ENCODE measurements at places on chromosomes 16 and 17.

- no peak for DNase-seq
These were observed 64.2 kb upstream of the ZNF469 start for GRCh38 chr16:88318521-88318920.

DNA sequence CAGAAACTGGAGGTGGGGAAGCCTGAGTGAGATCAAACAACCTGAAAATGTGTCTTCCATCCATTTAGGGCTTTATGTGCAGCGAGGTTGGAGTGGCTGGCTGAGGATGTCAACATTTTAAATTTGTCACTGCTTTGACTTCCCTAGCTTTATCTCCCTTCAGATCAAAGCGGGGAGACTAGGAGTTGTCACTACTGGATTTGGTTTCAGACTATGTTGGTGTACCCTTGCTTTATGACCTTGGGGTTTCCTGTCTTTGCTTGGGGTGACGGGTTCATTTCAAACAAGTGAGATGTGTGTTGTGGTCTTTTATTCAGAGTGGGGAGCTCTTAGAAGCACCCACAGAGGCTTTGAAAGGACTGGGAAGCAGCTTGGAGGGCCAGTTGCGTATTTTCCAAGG is 25.6 kb downstream of the MSI2 start:
- DNase-seq, result no peak

DNA sequence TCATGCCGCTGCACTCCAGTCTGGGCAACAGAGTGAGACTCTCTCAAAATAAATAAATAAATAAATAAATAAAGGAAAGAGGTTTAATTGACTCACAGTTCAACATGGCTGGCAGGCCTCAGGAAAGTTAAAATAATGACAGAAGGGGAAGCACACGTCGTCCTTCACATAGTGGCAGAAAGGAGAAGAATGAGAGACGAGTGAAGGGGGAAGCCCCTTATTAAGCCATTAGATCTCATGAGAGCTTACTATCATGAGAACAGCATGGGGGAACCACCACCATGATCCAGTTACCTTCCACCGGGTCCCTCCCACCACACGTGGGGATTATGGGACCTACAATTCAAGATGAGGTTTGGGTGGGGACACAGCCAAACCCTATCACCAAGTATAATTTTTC is 54.5 kb downstream of the PAFAH1B1 start:
- no peak for DNase-seq

DNA sequence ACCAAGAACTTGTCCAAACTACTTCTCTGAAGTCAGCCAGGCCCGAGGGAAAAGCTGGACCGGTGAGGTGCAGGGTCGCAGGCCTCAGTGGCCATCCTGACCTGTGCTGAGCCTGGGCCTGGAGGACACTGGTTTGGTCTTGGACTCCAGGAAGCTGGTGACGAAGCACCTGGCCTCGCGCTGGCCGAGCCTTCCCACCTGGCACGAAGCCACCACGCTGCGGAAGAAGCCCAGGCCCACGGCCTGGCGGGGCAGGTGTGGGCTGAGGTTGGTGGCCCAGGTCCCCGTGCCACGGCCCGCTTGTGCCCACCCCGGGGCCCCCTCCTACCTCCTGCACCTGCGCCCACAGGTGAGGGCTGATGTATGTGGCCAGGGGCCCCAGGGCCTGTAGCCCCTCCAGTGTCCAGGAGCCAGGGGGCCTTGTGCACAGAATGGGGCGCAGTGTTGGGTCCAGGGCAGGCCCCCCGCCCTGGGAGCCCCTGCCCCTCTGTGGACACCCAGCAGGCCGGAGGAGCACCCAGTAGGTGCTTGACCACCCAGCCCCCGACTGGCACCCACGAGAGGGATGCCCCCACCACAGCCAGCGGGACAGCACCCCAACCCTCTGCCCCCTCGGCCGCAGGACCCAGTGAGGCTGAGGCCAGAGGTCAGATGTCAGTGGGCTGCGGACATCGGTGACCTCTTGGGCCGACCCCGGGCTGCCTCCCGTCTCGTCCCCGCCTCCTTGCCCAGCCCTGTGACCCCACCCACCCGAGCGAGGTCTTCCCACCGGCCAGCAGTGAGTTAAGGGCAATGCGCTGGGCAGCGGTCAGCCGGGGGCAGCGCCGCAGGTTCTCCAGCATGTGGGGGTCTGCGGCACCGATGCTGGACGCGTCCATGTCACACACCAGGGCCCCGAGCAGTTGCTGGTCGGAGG is 13.8 kb downstream of the MSLN start:
- no peak for DNase-seq

DNA sequence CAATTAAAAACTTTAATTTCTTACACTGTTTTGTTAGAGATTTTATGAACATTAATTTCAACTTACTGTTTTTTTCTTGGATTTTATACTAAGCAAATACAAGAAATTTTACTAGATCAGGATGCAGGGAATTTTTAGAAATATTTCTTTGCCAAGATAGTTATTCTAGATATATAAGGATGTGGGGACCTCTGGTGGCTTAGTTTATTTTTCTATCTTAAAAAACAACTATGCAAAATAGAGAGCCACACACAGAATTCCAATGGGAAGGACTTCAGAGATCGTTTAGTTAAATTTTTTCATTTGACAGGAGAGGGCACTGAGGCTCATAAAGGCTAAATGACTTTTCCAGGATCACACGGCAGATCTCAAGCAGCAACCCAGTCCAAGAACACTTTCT is 23.0 kb upstream of the CAPNS2 start:
- no peak for DNase-seq
